Osteoblast (primary cell): ENCODE measurements at places on chromosomes 5 and 9. TPM values are rescaled to one million over a fixed set of nuclear protein-coding genes. Genes with fewer than 3 reads are reported as not detected.

DNA sequence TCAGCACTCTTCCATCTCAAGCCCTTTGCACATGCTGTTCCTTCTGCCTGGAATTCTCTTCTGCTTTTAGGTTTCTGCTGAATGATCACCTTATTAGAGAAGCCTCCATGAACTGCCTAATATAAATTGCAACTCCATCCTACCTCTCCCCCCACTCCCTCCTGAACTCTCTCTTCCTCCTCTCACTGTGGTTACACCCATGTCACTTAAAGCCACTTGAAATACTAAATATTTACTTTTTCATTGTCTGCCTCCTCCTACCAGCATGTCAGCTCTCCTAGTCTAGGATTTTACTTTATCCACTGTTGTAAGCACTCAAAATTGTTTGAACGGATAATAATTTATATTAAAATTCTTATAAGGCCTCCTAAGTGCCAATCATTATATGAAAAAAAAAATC lies 43.8 kb downstream of the ACTL7B start:
- DNase-seq = no peak

DNA sequence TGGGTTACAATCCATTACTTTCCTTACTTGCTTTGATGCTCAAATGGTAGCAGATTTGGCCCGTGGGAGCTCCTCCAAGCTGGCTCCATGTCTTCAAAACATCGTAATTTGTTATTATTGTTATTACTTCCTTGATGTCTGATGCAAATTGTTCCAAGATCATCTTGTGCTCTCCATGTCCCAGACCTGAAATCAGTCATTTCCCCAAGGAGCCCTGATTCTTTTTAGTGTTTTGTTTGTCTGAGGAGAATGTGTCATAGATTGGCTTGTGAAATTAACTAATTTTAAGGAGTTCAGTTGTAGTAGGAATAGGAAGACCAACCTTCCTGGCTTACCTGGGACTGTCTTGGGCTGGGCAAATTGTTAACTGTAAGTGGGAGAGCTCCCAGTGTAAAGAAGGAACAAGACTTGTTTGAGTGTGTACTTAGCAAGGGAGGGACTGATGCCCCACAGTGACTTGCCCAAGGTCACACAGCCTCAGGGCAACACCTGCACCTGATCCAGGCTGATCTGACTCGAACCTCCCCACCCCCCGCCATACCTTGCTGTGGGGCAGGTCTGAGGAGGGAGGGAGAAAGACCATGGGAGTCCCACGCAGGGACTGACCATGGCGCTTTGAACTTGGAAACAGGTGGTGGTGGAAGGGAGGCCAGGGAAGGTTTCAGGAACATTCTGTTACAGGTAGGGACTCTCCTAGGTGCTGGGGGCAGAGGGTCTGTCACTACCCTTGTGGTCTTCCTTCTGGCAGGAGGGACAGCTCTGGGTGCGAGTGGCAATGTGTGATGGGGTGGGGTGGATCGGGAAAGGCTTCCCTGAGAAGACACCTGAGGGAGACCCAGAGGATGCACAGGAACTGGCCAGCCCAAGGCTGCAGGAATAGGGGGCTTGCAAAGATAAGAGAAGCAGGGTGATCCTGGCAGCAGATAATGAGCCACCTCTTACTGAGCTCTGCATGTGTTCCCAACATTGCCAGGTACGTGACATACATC lies 2.7 kb upstream of the BICD2 start:
- no peak for DNase-seq

GRCh38 chr9:18398038-18398437 lies 75.9 kb upstream of the ADAMTSL1 start:
- no peak for DNase-seq

CORO2A gene
- 0.29 and 0.72 TPM in 2 replicates for total RNA-seq

GFI1B gene
- under 0.01 TPM in 1 of 2 replicates, not detected in the other for total RNA-seq

DNA sequence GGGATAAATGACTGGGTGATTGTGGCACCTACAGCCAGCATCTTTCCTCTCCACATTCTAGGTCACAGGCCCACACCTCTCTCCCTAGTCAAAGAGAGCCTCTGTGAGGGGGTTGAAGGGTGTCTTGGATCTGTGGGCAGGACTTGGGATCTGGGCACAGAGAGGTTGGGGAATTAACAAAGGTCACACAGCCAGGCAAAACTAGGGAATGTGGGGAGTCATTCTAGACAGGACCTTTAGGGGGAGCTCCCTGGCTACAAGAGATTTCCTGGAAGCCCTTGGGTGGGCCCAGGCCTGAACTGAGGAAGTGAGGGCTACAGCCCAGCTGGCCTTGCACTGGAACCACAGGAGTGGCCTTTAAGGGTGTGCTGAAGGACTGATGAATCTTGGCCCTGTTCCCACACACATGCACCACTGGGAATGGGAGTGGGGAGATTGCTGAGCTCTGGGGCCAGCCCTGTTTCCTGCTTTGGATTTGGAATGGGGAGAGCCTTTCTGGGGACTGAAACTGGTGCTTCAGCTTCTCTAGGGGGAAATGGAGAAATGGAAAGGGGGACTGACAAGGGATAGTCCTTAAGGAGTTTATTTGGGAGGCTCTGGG lies 12.4 kb upstream of the CXXC5 start:
- DNase-seq = peak; percentile 97

- DNase-seq = no peak
Measured at GRCh38 chr5:33855396-33855795, 36.4 kb downstream of the ADAMTS12 start.

DNA sequence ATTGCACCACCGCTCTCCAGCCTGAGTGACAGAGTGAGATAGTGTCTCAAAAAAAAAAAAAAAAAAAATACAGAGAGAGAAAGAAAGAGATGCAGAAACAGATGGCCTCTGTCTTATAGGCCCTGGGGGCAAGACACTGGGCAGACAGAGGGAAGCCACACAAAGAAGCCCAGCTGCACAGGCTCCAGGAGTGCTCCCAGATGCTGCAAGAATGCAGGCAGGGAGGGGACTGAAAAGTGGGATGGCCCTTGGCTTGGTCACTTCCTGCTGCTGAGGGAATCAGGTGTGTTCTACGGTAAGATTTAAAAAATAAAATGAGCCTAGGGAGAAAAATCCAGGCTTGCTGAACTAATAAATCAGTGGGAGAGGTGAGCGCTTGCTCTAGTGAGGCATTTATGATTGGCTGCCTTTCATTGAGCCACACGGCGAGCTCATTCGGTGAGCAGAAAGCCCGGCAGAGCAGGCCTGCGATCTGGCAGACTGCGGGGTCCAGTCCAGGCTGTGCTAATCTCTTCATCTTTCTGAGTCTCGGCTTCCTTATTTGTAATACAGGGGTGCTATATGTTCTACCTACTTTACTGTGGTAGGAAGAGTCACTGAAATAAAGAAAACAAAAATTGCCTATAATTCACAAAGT lies 80.6 kb downstream of the RAD23B start:
- no peak for DNase-seq

DNA sequence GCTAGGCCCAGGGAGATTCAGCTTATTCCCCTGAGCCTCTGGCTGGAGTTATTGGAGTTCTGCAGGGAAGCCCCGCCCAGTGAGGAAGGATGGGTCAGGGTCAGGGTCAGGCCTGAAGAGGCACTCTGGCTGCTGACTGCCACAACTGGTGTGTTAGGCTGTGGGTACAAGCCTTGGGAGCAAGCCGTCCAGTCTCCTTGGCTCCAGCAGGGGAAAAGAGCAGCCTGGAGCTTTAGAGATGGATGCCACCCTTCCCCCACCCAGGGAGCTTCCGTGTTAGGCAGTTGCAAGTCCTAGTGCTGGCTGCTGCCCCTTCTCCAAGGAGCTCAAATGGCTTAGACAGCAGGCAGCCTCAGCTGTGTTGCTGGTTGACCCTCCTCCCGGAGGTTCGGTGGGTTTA lies 34.4 kb upstream of the TAF11L2 start:
- DNase-seq = no peak

AGXT2 gene
- total RNA-seq = not detected in 2 replicates

ENC1 gene
- total RNA-seq = 86.0 and 109 TPM in 2 replicates

DNA sequence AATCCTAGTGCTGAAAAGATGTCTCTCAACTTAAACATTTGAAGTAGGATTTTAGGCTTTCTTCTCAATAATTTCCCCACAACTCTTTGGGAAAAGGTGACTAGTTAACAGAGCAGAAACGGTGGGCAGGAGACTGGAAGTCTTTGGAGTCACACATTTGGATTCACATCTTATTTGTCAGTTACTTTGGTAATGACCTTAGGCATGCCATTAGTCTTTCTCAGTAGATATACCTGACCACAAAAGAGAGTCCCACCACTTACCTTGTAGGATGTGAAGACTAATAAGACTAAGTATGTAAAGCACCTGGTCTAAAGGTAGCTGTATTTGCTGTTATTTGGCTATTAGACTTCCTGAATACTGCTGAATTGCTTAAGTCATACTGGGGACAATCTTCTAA lies 35.4 kb downstream of the DAP start:
- DNase-seq = no peak

GARIN3 gene
- not detected in 2 replicates for total RNA-seq

DNA sequence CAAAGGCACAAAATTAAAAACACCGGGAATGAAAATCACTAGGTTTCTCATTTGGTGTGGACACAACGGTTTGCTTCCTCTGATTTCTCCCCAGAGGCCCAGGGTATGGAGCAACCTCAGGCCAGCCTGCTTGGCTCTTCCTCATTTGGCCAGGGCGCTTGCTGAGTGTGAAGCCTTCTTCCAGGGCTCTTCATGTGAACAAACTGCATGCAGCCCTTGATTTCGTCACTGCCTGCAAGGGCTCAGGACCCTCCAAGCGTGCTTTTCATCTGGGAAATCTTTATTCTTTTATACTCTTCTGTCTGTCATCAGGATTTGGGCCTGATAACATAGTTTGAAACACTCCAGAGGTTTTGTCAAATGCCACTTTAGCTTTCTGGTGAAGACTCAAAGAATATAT lies 122.6 kb upstream of the KLF4 start:
- DNase-seq = no peak

DNA sequence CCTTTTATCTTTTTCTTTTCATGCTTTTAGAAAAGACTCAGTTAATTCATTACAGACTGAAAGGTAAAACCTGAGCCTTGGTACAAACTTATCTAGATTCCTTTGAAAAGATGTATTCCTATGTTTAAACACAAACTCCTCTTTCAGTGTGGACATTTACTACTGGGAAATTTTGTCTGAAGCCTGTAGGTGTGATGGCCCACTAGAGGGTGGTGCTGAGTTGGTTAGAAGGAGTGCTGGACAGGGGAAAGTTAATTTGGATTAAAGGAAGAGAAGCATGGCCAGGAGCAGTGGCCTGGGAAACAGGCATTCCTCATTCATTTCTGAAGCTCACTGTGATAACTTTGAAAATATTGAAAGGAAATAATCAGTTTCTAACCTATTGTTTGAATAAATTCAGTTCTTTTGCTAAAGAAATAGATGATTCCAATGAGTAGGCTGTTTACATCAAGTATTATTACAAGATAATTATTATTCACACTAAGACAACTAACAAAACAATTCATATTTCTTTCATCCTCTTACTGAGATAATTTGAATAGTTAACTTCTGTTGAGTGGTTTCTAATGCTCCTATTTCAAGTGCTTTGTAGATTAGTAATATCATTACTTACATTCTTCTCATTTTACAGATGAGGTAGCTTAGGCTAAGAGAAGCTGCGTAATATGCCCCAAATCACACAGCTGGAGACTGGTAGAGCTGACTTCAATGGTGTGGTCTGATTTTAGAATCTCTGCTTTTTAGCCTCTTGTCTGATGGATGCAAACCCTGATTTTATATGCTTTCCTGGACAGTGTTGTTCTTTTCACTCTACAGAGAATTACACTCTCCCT lies 150.9 kb downstream of the ADGRV1 start:
- no peak for DNase-seq

GRCh38 chr9:23686257-23686656 lies 139.8 kb downstream of the ELAVL2 start:
- no peak for DNase-seq

- no peak for DNase-seq
Measured at GRCh38 chr9:85129514-85129913, 460.0 kb downstream of the NTRK2 start.

- peak; percentile 65 for DNase-seq
Measured at GRCh38 chr9:130871395-130872062, 25.1 kb downstream of the QRFP start.

GRCh38 chr5:96626956-96627355 lies 35.2 kb upstream of the CAST start:
- peak; percentile 65 for DNase-seq

GRCh38 chr9:27413511-27414219 lies 110.4 kb upstream of the IFNK start:
- DNase-seq = no peak

- DNase-seq = no peak
Measured at GRCh38 chr9:7318920-7319319, 480.7 kb downstream of the DMAC1 start.

TMEM171 gene
- 8.0 TPM in 2 replicates for total RNA-seq
